ENCODE measurements at places on chromosomes 1 and 21.

DNA sequence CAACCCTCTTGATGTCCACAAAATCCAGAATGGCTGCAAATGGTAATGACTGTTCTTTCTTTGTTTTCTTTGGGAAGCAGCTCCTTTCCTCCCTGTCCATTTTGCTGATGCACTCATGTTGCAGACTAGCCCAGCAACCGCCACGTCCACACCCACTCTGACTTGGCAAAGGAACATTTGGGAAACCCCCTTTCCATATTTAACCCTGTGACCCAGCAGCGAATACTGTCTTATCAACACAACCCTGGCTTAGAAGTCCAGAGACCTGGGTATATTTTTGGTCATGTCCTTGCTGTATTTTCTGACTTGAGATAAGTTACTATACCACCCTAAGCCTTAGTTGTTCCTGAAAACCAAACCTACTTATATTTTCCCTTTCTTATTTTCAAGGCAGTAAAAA, 18.1 kb upstream of the SHE start:
- DNase-seq: no peak

DNA sequence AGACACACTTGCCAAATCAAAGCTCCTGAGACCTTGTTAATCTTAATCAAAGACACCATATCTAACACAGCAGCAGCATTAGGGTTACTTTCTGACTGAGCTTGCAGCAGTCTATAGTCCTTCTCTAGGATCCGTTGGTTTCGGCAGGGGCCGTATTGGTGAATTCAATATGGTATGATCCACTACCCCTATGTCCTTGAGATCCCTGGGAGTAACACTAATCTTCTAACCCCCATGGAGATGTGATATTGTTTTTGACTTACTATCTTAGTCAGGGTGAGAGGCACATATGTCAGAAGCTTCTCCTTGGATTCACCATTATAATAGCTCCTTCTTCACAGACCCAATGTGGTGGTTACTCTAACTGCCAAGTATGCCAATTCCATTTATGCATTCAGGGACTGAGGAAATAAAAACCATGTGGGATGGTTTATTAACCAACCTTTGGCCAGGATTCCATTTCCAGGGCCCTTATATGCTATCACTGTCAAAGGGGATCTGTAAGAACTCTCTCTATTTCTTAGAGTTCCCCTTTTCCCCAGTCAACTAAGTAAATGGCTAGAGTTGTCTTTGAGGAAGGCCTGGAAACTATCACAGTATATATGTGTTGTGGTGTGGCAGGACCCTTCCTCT, 673.6 kb upstream of the USP24 start:
- DNase-seq: no peak

DNA sequence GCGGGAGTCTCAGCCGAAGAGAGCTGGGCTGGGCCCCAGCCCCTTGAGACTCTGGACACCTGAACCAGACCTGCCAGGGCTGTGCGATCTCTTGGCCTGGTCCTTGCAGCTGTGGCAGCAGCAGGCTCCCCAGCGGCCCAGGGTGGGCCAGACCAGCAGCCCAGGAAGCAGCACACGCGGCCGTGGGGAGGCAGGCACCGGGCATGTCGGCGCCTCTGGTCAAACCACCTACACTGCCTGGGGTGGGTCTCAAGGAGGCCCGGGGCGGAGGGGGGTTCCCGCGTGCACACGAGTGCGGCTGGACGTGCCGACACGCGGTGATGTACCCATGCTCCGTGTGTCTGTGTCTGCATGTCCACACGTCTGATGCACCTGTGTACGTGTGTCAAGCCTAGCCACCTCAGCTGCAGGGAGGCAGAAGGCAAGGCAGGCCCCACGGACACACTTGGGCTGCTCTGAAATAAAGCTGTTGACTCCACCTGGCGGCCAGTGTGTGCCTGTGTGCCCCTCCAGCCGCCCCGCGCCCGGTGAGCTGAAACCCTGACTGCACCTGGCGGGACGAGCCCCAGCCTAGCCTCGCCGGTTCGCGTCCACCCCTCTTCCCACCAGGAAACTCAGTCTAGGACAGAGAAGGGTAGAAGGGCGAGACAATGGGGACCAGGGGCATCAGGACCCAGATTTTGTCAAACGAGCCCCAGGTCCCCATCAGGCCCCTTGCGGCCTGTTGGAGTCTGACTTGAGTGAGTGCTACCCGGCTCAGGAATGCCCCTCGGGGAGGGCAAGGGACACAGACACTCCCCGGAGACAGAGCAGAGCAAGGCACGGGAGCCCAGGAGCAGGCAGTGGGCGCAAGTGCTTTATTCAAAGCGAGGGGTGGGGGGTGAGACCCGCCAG, 11.6 kb downstream of the SCNN1D start:
- DNase-seq: peak; percentile 91

DNA sequence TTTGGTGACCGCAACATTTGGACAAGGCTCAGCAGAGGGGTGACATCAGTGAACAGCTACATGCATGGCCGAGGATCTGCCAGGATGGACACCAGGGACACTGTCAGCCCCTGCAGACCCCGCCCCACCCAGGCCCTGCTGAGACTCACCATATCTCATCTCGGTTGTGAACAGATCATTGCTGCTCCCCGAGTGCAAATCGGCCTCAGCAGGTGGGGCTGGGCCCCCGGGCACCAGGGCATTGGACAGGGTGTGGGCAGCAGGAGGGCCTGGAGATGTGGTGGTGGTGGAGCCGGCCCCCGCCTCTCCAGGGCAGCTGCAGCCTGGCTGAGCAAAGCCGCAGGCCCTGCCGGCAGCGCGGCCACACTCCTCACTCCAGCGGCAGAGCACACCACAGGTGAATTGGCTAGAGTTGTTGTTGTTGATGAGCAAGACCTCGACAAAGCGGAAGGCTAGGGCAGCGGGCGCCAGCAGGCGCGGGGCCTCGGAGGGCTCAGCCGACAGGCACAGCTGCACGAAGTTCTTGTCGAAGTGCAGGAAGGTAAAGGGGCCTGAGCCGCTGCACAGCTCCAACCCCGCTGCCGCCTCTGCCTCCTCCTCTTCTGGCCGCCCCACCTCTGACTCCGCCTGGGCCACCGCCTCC, 8.2 kb downstream of the ADGRB2 start:
- DNase-seq: no peak

GRCh38 chr1:59089036-59089798, 207.7 kb upstream of the FGGY start:
- no peak for DNase-seq

GRCh38 chr1:220698607-220699016, 8.4 kb downstream of the C1orf115 start:
- DNase-seq: no peak

- DNase-seq: no peak
These were observed 11.5 kb upstream of the IFI16 start for GRCh38 chr1:158998037-158998780.

DNA sequence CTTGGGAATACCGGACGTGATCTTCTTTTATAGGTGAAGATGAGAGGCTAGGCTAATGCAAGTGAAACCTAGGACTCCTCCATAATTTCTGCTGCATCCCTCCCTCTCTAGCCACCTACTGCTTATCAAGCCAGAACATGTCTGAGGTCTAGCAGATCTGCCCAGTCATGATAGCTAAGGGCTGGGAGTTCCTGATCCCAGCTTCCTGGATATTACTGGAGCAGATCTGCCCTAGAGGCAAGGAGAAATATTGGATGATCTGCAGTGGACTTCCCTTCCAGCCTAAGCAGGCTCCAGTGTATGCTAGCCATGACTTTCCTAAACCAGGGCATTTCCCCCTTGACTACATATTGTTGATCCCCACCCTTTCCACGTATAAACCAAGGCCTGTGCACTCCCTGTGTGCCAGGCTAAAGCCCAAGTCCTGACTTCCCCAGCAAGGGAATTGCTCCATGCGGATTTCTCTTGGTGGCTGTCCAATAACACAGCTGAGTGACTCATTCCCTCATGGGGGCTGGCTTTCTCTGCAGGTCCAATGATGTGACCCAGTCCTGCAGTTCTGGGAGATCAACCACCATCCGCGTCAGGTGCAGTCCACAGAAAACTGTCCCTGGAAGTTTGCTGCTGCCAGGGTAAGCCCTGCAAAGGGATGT, 15.5 kb upstream of the SARS1 start:
- no peak for DNase-seq

- no peak for DNase-seq
These were observed 9.6 kb upstream of the USP24 start for GRCh38 chr1:55224729-55225128.

DNA sequence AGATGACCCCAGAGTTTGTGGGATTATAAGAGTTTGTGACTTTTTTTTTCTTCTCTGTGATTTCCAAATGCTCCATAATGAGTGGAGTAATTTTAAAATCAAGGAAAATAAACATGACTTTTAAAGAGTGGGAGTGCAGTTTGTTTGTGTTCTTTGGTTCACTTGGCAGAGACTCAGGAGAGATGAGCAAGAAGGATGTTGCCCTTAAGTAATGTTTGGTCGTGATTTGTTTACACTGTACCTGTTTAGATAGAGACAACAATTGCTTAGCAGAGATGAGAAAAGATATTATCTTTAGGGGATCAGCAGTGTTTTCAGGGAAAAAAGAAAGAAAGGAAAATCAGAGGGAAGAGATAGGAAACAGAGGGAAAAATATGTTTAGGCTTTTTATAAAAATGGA, 170.8 kb downstream of the ADSS2 start:
- DNase-seq: no peak

- DNase-seq: no peak
These were observed 23.1 kb upstream of the HFM1 start for GRCh38 chr1:91427741-91428140.
